Smooth muscle cell of the brain vasculature (primary cell): ENCODE measurements at places on chromosomes 3 and 15.

DNA sequence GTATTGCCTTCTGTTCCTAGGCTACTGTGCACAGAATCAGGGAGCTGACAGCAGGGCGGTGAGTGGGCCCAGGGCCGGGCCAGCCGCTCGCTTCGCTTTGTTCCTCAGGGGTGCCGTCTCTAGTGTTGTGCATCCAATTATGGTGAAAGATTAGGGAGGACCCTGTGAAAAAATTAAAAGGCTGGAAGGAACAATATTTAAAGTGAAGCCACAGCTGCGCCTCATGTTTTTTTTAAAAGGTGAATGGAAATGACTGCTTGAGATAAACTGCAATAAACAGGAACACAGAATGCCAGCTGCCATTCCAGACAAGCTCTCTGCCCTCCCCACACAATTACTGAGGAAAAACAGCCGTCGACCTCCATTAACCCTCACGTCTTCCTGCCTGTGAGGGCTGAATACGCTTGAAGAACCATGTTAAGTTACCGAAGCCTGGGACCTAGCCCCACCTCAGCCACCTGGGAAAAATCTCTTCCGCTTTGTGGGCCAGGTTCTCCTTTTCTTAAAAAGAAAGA is 132.0 kb upstream of the IL12A start:
- no peak for DNase-seq

DNA sequence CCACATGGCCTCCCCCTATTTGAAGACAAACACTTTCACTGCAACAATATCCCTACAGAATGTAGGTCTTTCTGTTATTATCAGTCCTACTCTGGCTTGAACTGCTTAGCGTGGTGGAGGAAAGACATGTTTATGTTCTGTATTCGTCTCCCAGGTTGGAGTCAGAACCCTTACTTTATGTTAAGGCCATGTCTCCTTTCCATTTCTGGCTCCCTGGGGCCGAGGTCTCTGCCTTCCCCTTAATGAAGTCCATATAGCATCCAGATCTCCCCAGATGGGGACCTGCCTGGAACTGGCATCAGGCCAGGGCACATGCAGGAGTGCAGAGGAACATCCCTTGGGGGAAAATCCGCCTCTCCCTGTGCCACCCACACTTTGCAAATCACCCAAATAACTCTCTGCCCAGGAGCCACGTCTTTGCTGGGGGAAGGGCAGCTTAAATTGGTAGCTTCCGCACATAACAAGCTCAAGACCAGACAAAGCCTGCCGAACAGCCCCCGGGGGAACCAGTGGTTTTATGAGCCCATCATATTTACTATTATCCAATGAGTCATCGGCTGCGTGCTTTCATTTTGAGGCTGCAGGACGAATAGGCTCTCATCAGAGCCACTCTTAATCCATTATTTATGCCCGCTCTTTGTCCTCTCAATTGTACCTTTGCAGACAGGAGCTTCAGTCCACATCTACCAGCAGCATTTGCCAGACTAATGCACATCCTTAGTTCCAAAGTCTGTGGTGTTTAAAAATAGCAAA is 237.0 kb downstream of the UACA start:
- DNase-seq, result peak; percentile 53

DNA sequence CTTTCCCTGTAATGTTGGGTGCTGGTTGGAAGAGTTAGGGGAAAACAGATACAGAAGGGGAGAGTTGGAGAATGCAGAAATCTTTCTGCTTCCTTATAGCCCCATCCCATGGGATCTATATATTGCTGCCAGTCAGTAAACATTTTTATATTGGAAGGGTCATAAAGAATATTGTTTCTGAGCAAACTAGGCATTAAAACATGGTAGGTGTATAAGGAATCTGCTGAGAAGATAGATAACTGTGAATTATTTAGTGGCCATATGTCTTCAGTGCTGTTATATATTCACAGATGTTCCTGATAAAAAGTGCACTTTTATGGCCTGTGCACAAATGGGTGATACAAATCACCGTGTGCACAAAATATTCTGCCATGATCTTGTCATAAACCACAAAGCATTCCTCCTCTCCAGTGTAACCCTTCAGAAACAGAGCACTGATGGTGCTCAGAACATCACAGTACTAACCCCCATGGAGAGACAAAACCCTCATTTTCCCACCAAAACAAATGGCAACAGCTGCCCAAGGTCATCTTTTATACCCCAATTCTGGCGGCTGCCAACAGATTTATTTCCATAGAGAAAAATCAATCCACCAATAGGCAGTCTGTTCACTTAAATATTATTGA is 269.3 kb downstream of the SLC9A9 start:
- no peak for DNase-seq

- no peak for DNase-seq
Observed at GRCh38 chr15:66625974-66626373, 60.2 kb upstream of the LCTL start.

GRCh38 chr15:88321271-88321670 is 64.7 kb upstream of the NTRK3 start:
- no peak for DNase-seq

DNA sequence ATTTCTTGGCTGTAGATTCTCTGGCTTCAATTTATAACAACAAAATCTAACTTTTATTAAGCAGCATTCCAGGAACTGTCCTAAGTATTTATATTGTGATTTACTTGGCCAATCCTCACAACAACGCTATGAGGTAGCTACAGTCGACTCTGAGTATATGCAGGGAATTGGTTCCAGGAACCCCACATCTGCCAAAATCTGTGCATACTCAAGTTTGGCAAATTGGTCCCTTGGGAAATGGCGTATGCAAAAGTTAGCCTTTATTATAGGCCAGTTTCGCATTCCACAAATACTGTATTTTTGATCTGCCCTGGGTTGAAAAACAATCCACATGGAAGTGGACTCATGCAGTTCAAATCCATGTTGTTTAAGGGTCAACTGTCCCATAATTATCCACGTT is 53.9 kb downstream of the RAP2B start:
- no peak for DNase-seq

DNA sequence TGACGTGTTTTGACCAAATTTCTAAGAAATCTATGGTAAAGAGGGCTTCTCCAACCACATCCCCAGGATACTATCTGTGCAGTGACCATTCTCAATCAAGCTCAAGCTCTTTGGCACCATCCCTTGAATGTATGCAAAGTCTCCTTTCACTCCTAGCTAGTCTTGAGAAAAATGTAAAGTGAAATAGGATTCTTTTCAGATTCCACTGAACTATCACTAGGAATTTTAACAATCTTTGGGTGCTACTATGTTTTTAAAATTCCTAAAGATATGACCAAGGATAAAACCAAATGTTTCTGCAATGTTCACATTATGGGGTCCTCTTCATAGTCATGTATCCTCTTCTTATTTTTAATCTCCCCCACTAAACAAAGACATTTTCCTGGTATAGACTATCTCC is 107.8 kb downstream of the TMCO5A start:
- no peak for DNase-seq

DNA sequence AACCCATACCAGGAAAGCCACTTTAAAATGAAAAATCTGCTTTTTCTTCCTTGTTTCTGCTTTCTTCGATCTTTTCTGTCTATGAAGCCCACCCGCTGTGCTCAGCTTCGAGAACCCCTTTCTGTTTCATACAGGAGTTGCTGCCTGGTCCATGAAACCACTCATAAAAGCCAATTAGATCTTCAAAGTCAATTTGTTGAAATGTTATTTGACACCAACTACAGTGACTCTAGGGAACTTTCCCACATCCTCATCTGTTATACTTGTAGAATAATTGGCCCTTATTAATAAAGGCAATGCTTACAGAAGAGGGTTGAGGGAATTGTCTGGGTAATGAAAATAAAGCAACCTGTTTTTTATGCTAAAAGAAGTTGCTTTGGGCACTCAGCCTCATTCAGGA is 523.6 kb downstream of the OCA2 start:
- no peak for DNase-seq

GRCh38 chr3:168455814-168456213 is 360.1 kb upstream of the GOLIM4 start:
- no peak for DNase-seq

DNA sequence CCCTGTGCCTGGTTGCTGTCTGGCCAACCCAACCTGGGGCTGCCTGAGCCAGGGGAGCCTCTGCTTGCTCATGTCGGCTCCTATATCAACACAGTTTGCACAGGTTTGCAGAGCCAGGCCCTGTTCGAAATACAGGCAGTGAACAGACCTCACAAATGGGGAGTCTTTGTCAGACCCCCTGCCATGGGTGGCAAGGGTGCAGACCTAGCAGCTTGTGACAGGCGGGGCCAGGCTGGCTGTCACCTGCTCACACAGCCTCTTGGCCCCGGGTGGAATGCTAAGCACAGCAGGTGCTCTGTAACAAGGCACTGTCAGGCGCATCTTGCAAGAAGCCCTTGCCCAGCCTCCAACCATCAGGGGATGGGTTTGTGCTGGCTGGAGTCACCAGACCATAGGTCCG is 47.3 kb downstream of the BDH1 start:
- DNase-seq, result no peak

- no peak for DNase-seq
Observed at GRCh38 chr3:181558870-181559269, 152.9 kb upstream of the SOX2 start.

DNA sequence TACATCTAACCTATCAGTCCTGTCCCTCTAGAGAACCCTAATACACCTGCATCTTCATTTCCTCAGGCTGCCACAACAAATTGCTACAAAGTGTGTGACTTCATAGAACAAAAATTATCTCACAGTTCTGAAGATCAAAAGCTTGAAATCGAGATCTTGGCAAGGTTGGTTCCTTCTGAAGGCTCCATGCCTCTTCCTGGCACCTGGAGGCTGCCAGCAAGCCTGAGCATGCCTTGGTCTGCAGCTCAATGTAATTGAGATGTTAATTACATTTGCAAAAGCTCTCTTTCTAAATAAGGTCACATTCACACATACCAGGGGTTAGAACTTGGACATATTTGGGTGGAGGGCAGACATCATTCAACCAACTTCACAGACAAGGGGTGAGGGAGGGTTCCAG is 86.4 kb upstream of the ABHD17C start:
- DNase-seq, result no peak

DNA sequence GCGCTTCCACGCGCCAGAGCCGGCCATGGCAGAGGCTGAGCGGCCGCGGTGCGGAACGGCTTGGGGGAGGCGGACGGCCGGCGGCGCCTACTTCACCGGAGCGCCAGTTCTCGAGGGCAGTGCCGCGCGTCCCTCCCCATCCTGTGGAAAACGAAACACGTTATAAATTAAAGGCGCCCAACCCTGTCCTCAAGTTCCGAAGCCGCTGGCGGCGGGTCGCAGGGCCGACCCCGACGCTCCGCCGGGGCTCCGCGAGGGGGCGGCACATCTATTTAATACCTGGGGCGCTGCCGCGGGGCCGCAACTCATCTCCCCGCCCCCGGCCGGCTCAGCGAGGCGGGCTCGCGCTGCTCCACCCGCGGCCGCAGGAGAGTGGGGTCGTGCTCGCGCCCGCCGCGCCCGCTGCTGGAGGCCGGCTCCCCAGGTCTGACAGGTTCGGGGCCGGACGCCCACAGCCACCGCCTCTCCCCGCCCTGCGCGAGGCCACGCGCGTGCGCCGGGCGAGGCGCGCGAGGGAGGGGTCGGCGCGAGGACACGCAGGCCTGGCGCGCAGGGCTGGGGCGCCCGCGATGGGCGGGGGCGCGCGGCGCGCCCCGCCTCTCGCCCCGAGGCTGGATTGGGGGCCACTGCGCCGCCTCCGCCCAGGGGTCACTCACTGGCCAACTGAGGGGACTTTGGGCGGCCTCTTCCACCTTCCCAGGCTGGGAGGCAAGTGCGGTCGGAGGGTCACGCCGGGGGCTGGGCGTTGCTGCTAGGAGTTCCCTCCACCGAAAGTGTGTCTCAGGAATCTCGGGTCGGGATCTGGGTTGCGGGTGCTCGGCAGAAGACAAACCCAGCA is at the start of gene SLC30A4:
TSS of gene SLC30A4 (minus strand) at position 428 of the 838 bp plus-strand sequence. CDS start at position 27, 401 bp downstream.
- peak; percentile 13 for DNase-seq

- no peak for DNase-seq
Observed at GRCh38 chr3:121584418-121584817, 8.8 kb upstream of the FBXO40 start.

GRCh38 chr3:41502023-41502422 is 302.7 kb downstream of the CTNNB1 start:
- no peak for DNase-seq

- peak; percentile 35 for DNase-seq
Observed at GRCh38 chr3:197406266-197406665, 107.9 kb upstream of the DLG1 start.

DNA sequence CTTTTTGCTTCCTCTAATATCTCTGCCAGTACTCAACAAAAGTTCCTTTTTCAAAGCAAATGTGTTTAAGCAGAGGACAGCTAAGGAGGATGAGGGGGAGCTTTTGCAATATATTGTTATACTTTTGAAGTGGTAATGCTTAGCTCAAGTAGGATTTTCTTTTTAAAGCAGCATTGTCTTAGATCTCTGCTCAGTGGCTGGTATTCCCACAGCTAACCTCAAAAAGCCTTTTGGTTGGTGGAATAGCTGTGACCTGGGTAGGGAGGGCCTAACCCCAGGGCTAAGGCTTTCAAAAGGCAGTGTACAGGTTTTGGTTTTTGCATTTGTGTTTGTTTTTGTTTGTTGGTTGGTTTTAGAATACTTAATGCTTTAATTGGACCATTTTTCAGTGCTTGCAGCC is 76.1 kb downstream of the UBP1 start:
- DNase-seq, result no peak

GRCh38 chr15:73915082-73915481 is 11.2 kb upstream of the LOXL1 start:
- DNase-seq, result no peak

- DNase-seq, result no peak
Observed at GRCh38 chr3:115399750-115400149, 223.6 kb upstream of the GAP43 start.

GRCh38 chr15:28913171-28913765 is 27.5 kb downstream of the APBA2 start:
- DNase-seq, result no peak

- no peak for DNase-seq
Observed at GRCh38 chr3:179544981-179545645, 17.6 kb upstream of the ACTL6A start.

DNA sequence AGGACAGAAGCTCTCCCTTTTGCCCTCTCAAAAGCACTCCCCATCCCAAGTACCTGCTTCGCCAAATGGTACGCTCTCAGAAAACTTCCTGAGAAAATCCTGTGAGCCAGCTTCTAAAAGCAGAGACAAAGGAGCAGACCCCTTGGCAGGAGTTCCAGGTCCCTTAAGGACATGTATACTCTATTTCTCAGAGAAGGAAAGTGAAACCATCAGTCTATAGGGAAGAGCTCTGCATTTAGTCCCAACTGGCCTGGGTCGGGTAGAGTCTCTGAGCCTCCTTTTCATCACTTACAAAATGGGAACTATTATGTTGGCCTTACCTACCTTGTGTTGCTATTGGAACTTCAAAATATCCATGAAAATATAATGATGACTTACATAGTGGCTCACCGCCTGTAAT is 19.7 kb downstream of the DAPK2 start:
- no peak for DNase-seq
